ENCODE measurements at places on chromosomes 16 and 17.
A peak's percentile ranks its signal among the peaks of the same experiment; 100 is the strongest.

DNA sequence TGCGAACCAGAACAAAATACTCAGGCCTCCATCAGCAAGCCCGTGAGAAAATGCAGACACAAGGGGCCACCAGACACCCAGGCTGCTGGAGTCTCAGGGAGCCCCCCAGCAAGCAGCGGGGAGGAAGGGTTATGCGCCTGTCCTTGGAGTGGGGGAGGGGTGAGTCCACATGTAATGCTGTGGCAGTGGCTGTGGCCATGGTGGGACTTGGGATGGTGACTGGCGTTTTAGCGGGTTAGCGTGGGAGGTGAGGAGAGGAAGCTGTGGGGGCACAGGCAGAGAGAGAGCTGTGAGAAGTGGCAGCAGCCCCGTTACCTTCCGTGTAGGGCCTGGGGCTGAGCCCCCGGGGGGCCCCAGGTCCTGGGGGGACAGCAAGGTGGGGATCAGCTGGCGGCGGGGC, 58.3 kb downstream of the SRCIN1 start:
- no peak for DNase-seq

DNA sequence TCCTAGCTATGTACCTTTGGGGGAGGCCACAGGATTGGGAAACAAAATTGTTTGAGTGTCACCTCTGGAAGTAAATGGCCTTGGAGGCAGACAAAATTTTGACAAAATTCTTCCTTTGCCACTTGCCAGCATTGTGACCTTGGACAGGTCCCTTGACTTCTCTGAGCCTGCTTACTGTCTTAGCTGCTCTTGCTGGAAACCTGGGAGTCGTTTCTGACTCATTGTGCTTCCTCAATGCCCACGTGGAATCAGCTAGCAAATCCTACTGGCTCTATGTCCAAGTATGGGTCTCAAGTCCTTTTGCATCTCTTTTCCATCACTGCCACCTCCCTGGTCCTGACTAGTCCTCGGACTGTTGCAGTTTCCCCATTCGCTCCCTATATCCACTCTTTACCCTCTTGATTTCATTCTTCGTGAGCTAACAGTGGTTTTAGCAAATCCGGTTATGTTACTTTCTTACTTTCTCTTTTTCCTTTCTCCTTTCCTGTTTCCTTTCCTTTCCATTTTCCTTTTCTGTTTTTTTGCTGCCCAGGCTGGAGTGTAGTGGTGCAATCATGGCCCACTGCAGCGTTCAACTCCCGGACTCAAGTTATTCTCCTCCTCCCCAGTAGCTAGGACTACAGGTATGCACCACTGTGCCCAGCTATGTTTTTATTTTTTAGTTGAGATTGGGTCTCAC, 68.1 kb upstream of the LGALS9 start:
- no peak for DNase-seq

- DNase-seq: peak; percentile 36
Observed at GRCh38 chr17:75941442-75941819, 589 bp upstream of the FBF1 start.

- no peak for DNase-seq
Observed at GRCh38 chr16:53519417-53520091, 16.5 kb upstream of the AKTIP start.

GRCh38 chr17:61574542-61575351, 16.3 kb downstream of the NACA2 start:
- DNase-seq: peak; percentile 68

DNA sequence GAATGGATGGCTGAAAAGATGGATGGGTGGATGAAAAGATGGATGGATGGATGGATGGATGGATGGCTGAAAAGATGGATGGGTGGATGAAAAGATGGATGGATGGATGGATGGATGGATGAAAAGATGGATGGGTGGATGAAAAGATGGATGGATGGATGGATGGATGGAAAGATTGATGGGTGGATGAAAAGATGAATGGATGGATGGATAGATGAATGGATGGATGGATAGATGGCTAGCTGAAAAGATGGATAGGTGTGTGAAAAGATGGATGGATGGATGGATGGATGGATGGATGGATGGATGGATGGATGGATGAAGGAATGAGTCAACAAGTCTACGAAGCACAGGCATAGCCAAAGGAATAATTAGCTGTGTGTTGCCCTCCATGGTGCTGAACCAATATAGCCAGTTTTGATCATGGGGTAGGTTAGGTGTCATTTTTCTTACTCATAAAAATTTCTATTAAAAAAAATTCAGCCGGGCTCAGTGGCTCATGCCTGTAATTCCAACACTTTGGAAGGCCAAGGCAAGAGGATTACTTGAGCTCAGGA, 41.1 kb downstream of the NLRC5 start:
- no peak for DNase-seq

DNA sequence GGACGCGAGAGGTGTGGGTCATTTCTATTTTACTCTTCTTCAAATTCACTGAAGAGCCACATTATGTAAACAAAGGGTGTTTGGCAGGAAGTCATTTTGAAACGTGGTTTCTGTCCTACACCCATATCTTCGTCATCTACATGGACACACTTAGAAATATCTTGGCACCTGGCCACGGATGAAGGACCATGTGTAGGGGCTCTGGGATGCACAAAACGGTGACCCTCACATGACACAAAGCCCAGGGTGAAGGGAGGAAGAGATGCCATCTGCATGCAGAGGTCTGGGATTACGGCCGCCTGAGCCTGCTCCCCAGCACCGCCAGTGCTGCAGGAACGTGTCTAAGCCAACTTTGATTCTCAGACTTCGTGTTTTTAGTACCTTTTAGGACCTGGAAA, 130.2 kb upstream of the CHMP6 start:
- no peak for DNase-seq

GRCh38 chr17:20153231-20153630, 144.1 kb downstream of the SPECC1 start:
- no peak for DNase-seq

GRCh38 chr17:19986941-19987861, 9.6 kb upstream of the AKAP10 start:
- DNase-seq: no peak

DNA sequence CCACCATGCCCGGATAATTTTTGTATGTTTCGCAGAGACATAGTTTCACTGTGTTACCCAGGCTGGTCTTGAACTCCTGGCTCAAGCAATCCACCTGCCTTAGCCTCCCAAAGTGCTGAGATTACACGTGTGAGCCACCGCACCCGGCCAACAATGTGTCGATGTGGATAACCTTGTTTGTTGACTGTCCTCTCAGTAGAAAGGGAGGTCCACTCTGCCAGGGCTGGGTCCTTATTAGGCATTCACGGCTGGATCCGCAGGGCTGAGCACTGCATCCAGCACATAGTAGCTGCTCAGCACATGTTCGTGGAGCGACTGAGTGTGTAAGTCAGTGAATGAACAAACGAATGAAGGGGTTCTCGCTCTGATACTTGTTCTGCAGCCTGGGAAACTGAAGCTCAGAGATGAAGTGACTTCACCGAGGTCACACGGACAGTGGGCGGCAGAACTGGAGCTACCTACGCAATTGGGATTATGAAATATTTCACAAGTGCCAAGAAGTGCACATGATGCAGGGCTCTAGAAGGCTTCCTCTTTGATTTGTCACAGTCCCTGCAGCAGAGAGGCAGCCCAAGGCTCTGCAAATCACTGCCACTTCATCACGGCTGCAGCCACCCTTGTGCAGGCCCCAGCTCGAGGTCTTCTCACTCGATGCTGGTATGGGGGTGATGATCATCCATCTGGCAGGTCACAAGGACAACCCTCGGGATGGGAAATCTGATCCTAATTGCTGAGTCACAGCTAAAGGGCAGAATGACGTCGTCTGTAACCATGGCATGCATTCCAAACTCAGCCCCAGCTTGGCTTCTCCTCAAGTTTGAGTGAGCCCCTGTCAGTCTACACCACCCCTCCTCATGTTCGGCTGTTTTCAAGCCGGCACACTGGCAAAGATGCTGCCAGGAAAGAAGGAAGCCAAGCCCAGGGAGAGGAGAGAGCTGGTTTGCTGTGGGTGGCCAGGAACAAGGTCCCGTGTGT, 28.0 kb upstream of the SNN start:
- peak; percentile 91 for DNase-seq

- DNase-seq: peak; percentile 97
Observed at GRCh38 chr17:42698736-42699414, 16.5 kb downstream of the CNTNAP1 start.

GRCh38 chr16:5386989-5387388, 289.4 kb upstream of the EEF2KMT start:
- no peak for DNase-seq

GRCh38 chr16:27489906-27490305, 59.8 kb downstream of the GTF3C1 start:
- peak; percentile 60 for DNase-seq

DNA sequence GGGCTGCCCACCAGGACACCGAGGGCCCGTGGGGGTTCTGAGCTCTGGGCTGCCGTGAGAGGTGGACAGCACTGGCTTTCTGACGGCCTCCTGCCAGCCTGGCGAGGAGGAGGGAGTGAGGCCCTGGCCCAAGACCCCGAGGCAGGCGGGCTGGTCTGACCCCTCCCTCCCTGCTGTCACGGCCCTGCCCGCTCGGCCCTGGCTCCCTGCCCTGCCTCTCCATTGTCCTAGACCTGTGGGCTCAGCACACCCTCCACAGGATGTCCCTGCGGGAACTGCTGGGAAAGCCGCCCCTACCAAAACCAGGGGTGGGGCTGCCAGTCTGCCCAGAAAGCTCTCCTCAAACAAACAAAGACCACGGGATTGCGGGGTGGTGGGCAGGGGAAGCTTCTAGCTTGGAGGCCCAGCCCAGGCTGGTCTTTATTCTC, 20.7 kb downstream of the SPNS2 start:
- no peak for DNase-seq

DNA sequence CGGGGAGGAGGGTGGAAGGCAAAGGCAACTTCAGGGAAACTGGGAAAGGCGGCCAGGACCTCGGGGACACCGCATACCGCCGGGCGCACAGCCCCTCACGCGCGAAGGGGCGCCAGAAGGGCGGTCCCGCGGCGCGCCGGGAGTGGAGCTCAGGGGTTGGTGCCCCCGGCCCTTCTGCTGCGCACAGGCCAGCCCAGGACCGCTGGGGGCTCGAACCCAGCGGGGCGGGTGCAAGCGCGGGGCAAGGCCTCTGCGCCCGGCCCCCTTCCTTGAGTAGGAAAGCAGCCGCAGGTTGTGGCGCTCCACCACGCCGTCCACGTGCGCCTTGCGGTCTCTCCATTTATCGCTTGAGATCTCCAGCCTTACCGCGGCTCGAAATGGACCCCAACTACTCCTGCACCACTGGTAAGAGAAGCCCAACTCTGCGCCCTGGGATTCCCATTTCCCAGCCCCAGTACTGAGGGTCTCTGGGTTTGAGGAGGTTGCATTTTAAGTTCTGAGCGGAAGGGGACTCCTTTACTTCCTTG, 3.0 kb upstream of the MT1A start:
- DNase-seq: no peak

GRCh38 chr16:46788891-46789474, 40.8 kb upstream of the MYLK3 start:
- no peak for DNase-seq

DNA sequence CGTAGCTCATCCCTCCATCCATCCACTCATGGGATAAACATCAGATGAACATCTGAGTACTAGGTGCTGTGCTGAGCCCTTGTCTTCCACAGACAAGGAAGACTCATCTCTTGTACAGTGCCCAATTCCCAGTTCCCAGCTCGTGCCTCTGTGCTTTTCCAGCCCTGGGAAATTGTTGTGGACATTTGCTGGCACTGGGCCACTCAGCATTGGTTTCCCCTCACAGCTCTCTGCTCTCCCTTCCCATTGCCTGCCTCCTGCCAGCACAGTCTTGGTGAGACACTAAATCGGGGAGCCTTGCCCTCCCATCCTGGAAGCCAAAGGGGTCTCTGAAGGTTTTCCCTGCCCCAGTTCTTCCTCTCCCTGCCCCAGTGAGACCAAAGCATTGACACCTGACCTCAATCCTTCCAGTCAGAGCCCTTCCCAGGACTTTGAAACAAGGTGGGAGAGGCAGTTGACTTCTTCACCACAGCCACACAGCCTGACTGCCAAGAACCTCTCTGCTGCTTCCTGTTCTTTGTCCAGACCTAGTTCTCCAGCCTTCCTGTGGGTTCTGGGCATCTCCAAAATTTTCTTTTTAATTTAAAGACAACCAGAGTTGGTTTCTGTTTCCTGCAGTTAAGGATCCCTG, 50.2 kb downstream of the WSB1 start:
- DNase-seq: no peak

DNA sequence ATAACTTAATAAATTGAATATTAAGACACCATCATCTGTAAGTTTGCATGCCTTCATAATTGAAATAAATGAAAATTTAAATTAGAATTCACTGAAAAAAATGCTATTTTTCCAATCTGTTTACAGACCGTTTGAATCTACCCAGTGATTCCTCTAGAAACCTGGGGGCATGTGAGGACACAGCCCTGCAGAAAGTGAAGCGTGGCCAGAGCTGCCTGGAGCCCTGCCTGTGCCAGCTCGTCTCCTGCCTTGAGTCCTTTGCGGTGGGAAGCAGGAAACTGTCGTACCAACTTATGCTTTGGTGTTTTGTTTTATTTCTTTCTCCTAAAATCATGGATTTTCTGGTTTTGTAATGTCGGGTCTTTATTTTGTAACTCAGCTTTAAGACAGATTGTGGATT, 67.8 kb upstream of the FA2H start:
- DNase-seq: no peak

DNA sequence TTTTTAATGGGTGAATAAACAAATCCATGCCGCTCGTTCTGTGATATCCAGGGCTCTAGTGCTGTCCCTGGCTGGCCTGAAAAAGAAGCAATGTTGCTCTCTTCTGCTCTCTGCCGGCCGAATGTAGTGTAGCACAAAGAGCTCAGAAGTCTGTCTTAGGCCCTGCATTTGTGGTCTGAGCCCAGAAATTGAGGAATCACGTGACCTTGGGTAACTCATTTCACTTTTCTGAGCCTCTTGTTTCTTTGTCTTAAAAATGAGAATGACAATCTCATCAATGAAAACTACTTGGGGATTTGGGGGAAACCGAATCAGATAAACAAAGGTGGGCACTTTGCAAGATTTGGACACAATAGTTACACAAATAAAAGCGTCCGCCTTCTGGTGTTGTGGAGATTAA, 381.6 kb upstream of the ASIC2 start:
- DNase-seq: peak; percentile 19

DNA sequence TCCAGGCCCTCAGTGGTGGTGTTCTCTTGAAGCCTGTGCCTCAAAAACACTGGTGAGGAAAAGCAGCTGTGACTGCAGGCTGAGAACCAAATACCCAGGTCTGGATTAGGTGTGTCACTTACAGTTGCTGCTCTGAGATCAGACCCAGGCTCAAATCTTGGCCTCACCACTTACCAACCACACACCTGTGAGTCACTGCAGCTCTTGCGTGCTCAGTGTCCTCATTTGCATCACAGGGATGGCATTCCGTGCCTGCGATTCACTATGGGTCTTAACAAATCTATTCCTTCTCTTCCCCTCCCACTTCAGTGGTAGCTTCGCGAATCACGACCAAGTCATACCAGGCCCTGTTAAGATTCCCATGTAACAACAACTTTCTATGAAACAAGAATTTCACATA, 233.4 kb upstream of the HSBP1 start:
- no peak for DNase-seq
